ENCODE measurements at places on chromosomes 16 and 17.

- DNase-seq, result no peak
Measured at GRCh38 chr16:51407921-51408320, 256.9 kb upstream of the SALL1 start.

GRCh38 chr17:7119314-7119713 is 4.7 kb upstream of the ASGR2 start:
- DNase-seq, result no peak

DNA sequence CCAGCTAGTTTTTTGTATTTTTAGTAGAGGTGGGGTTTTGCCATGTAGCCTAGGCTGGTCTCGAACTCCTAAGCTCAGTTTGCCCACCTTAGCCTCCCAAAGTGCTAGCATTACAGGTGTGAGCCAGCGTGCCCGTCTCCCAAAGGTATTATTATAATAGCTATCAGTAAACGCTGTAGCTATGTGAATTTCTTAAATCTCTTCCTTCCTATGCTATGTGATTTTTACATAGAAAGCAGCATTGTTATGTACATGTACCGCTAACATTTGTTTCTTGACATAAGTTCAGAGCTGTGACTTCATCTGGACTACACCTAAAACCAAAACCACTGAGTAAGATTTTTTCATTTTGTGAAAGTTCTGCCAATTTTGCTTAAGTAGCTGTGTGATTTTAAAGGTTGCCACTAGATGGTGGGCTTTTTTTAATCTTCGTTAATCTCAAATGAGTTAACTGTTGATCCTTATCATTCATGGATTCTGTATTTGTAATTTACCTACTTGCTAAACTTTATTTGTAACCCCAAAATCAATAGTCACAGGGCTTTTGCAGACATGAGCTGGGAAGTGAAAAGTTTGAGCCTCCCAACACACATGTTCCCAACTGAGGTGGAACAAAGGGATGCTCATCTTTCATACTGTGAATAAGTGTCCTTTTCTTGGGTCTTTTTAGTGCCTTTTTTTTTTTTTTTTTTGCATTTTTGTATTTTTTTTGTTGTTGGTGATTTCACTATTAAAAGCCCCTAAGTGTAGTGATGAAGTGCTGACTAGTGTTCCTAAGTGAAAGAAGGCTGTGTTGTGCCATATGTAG is 21.9 kb downstream of the PRKAR1A start:
- no peak for DNase-seq

DNA sequence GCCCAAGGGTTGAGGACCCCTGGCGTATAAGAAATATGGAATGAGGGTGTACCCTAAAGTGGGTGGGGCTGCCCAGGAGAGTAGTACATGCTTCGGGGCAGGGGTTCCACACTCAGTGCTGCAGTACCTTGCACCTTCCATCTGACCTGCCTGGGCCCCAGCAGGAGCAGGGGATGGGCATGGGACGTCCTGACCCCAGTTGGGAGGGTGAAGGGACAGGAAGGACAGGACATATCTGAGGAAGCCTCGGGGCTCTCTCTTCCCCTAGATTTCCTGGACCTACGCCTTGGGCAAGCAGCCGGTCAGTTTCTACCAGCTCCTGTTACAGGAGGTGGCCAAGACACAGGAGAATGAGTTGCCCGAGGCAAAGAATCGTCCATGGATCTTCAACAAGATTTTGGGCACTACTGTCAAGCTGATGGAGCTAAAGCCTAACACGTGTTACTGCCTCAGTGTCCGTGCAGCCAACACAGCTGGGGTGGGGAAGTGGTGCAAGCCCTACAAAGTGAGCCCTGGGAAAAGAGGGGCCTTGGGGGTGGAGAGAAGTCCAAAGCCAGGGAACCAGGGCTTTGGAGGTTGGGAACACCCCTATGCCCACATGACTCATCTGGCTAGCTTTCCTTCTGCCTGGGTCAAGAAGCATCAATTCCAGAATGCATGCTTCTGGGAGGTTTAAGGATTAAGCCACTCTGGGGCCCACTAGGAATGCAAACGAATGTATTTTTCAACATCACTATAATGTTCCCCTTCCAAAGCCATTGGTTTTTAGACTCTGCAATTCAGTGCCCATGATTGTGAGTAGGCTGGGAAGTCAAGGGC is 7.9 kb downstream of the FNDC8 start:
- no peak for DNase-seq

DNA sequence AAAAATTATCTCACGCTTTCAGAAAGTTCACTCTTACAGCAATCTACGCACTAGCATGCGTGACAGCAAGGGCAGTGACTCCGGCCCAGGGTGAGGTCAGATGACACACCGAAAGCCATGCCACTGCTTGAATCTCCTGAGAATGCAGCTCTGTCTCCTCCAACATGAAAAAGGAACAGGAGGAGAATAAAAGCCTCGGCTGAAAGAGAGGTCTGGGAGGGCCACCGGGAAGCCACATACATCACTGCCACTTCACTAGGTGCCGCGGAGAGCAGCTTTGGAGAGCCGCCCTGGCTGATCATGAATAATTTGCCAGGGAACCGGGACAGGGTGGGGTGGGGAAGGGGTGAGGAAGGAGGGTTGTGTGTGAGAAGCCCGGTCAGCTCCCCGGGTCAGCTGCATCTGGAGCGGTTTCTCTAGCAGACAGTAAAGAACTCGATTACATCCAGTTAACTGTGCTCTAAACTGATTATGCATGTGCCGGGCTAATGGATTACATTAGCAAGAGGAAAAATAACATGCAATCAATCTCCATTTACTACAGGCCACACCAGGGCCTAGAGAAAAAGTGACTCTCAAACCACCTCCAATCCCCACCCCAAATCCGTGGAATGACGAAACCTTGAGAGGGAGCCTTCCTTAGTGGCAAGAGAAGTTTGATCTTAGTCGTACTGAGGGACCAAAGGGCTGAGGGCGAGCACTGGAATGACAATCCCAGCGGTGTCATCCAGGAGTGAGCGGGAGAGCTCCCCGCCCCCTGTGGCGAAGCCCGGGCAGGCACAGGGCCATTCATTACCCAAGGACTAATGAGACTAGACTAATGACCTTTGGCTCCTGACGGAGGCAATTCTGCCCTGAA is 100.3 kb downstream of the ZFHX3 start:
- DNase-seq, result no peak

GRCh38 chr17:47223007-47223406 is 13.9 kb downstream of the MYL4 start:
- no peak for DNase-seq

- no peak for DNase-seq
Measured at GRCh38 chr17:37833237-37833859, 88.5 kb upstream of the HNF1B start.

GRCh38 chr17:20123209-20123608 is 114.0 kb downstream of the SPECC1 start:
- DNase-seq, result no peak

GRCh38 chr16:66289986-66290385 is 76.5 kb upstream of the CDH5 start:
- no peak for DNase-seq

DNA sequence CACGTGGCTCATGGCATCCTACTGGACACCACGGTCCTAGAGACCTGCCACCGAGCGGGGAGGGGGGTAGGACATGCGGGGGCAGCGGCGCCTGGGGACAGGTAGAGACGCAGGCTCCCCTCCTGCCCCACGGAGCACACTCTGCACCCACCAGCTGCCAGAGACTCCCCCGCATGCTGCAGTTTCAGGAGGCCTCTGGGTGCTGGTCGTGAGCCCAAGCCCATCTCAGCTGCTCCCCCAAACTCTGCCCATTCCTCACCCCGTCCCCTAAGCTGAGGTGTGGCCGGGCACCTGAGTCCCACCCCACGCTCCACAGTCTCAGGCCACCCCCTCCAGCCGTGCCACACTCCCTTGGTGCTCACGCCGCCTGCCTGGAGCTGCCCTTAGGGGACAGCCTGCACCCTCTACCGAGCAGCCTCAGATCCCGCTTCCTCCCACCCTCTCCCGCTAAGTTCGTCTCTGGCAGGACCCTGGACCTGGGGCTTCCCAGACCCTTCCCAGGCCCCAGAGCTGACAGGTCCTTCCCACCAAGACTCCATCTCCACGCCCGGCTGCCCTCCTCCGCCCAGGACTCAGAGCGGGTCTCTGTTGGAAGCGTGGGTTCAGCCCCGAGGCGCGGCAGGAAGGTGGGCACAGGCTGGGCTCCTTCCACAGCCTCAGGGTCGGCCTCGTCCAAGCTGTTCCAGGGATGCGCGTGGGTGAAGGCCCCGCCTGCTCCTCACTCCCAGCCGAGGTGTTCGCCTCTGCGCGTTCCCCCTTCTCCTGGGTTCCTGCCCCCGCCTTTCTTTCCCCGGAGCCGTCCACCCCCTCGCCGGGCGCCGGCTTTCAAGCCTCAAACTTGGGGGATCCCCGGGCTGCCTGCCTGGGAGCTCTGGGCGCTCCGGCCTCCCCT is 1.3 kb downstream of the RAB40B start:
- DNase-seq, result no peak

All from cerebellar nuclear complex (tissue), 1 donor.